NAMALWA (cell line): ENCODE measurements at places on chromosomes 2 and 18.

GRCh38 chr2:12587729-12588522 lies 128.8 kb upstream of the TRIB2 start:
- peak; percentile 79 for DNase-seq

DNA sequence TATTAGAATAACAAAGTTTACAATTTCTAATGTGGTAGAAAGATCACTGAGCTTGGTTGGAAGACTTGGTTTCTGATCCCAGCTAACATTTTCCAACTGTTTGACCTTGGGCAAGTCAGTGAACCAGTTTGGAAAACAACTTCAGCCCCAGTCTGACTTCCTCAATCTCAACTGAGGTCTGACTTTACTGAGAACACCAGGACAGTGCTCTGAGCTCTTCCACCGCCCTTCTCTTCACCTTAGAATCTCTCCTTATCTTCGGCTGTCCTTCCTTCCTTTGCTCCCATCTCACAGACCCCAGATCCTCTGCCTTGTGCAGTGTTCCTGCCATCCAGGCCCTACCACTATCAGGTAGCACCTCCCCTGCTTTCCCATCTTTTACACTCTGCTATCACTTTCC lies 193.8 kb upstream of the SP5 start:
- DNase-seq, result no peak

- no peak for DNase-seq
These were observed 190.1 kb upstream of the TNP1 start for GRCh38 chr2:217049956-217050355.

GRCh38 chr2:85353876-85354285 lies 447 bp downstream of the RETSAT start:
- no peak for DNase-seq

DNA sequence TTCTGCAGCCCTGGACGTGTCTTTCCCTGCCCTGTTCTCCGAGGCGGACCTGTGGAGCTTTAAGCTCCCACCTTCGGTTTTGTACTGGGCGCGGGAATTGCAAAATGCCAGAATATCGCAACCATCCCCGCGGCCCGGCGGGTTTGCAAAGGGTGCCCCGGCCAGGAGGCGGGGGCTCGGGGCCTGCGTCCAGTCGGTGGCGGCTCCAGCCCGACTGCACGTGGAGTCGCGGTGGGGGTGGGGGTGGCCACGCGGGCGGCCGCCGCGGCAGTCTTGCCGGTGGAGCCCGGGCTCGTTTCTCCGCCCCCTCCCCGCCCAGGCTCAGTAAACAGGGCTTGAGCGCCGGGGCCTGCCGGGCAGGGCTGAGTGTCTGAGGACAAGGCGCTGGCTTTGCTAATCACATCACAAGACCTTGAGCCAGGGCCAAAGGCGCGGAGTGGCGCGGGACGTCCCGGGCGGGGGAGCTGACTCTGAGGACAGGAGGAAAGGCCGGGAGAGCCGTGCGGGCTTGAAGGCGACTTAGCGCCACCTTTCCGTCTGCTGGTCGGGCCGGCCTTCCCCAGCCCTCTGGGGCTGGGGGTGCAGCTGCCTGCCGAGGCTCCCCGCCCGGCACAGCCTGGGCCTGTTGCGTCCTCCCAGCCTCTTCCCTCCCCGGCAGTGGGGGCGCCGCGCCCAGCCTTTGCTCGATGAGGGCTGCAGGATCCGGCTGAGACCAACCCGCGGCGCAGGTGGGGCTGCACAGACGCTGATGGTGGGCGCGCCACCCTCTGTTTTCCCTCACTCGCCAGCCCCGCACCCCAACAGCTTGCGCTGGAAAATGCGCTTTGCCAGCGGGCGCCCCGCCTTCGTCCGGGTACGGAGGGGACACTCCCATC lies 786 bp upstream of the ZFP36L2 start:
- peak; percentile 75 for DNase-seq

DNA sequence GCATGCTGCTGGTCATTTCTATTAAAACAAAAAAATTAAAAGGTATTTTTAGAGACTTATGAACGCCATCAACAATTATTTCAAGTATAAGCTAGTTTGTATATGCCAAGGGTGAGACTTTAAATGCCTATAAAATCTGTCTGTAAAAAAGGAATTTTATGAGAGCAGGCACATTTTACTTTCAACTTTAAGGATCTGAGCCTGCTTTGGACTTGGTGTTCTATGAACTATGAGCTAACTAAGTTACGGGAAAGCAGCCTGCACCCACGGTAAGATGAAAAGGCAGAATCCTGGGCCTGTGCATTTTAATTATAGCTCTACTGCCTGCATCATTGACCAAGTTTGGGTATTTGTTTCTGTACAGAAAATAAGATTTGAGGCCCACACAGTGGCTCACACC lies 95.4 kb downstream of the PLEKHM3 start:
- DNase-seq, result no peak

GRCh38 chr2:105969552-105969951 lies 224.5 kb downstream of the UXS1 start:
- DNase-seq, result peak; percentile 25

DNA sequence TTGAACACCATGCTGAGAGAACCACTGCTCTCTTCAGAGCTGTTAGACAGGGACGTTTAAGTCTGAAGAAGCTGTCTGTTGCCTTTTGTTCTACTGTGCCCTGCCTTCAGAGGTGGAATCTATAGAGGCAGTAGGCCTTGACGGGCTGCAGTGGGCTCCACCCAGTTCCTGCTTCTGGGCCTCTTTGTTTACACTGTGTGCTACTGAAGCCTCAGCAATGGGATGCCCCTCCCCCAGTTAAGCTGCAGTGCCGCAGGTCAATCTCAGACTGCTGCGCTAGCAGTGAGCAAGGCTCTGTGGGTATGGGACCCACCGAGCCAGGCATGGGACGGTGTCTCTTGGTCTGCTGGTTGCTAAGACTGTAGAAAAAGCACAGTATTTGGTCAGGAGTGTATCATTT lies 162.3 kb upstream of the NXPH2 start:
- DNase-seq, result no peak

DNA sequence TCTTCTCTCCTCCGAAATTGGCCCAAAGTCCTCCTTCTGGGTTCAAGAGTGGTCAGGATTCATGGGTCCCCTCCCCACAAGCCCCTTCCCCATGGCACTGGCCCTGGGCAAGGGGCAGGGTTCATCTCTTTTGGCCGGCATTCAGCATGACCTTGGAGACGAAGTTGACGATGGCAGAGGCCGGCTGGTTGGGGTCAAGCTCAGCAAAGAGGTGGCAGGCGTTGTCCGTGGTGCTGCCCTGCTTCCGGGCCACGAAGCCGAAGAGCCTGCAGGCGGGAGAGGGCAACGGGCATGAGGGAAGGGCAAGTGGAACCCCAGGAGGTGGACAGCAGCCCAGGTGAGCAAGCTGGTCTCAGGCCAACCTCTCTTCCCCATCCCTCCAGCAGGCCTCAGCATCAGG lies 198.5 kb downstream of the TNS1 start:
- no peak for DNase-seq

DNA sequence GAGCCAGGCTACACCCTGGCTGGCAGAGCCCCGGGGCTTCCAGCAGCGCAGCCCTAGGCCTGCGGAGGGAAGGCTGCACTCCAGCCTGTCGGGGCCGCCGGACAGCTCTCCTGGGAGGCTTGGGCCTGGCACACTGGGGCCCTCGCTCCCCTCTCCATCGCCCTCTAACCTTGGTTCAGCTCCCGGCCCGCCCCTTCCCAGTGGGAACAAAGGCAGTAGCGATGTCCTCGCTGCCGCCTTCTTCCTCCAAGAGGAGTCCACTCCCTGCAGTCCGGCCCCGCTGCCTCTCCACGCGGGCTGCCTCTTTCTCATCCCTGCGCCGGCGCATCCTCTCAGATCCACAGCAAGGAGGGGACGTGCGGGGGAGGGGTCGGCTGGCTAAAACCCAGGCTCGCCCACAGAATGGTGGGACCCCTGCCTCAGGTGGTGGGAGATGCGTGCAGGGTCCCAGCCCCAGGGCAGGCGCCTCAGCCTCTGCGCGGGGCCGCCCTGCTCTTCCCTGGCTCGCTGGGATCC lies 138.1 kb downstream of the TWIST2 start:
- DNase-seq, result no peak

DNA sequence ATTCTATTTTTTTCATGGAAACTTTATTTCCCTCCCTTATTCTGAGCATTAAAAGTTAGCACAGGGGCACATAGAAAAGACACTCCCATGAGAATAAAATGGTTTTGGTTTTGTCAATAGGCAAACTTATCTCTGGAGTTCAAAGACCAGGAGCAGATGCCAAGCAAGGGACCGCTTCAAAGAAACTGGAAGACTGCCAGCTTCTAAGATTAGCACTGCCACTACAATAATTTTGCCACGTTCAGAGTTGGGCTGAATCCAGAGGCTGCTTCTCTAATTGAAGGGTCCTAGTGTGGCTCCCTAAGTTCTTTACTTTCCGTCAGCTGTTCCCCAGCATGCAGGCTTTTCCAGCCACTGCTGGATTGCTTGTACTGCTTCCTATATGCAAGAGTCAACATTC lies 681.0 kb upstream of the GCFC2 start:
- DNase-seq, result peak; percentile 10

GRCh38 chr2:239230318-239231052 lies 170.3 kb downstream of the HDAC4 start:
- no peak for DNase-seq

- no peak for DNase-seq
These were observed 67.8 kb downstream of the ASB1 start for GRCh38 chr2:238494573-238494961.

GRCh38 chr2:154233231-154233630 lies 361.5 kb downstream of the GALNT13 start:
- DNase-seq, result no peak

GRCh38 chr2:177906041-177906718 lies 166.4 kb downstream of the PDE11A start:
- peak; percentile 78 for DNase-seq

DNA sequence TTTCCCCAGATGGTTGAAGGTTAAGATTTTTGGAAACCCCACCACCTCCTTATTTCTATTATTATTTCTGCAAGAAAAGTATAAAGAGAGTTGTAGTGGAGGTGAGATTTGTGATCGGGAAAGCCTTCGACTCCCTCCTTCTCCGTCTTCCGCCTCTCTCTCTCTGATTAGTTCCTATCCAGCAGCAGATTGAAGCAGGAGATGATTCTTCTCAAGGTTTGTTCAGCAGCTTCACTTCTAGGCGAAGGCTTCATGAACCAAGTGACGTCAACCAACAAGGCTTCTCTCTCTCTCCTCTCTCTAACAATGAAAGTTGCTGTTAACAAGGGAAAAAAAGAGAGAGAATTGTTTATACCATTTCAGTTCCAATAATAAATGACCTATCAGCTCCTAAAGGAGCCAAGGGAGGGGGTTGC lies at the start of gene BAZ2B:
Gene BAZ2B (minus strand): TSS at position 263 of the 416 bp plus-strand sequence. CDS start 137,829 bp downstream, outside the sequence.
- DNase-seq, result no peak

DNA sequence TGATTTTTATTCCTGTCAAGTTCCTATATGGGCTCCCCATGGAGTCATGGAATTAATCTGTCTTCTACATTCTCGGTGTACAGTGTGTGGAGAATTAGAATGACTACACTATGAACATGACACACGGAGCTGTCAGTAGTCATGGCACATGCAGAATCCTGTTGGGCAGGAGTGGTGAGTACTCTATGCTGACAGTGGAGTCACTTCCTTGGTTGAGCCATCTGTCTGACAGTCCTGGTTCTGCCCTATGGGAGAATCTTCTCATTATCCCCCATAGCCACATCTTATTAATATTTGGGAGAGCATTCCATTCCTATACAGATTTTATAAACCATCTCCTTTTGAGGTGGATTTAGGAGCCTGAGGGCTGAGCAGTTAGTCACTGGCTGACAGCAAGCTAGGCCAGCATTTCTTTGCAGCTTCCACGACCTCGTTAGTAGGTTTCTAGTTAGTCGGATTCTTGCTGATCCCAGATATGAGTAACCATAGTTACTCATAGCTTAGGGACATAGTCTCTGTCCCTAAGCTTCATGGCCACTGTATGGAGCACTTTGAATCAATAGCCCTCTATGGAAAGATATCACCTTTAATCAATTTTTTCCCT lies 90.6 kb downstream of the MDH1 start:
- no peak for DNase-seq

GRCh38 chr18:63975628-63976027 lies 5.7 kb downstream of the SERPINB8 start:
- DNase-seq, result no peak
